Activated CD4-positive, alpha-beta T cell treated with anti-CD3 and anti-CD28 coated beads for 36 hours (primary cell): ENCODE measurements at places on chromosomes 7 and 10. TPM values are rescaled to one million over a fixed set of nuclear protein-coding genes. Genes with fewer than 3 reads are reported as not detected.

FBXO24 gene
- total RNA-seq = 1.4 TPM

KCNMA1 gene
- 0.18 TPM for total RNA-seq

- H3K27me3 ChIP-seq = peaks cover 2% of the 10 kb centered on the region
- H3K27ac ChIP-seq = no peak overlapping the region
- H3K4me3 ChIP-seq = no peak overlapping the region
- no peaks in the 10 kb centered on the region for H3K36me3 ChIP-seq
- DNase-seq = no peak
Observed at GRCh38 chr10:117464176-117464575, 78.4 kb upstream of the EMX2 start.

RET gene
- total RNA-seq = 0.19 TPM

EBLN1 gene
- total RNA-seq = not detected

DNA sequence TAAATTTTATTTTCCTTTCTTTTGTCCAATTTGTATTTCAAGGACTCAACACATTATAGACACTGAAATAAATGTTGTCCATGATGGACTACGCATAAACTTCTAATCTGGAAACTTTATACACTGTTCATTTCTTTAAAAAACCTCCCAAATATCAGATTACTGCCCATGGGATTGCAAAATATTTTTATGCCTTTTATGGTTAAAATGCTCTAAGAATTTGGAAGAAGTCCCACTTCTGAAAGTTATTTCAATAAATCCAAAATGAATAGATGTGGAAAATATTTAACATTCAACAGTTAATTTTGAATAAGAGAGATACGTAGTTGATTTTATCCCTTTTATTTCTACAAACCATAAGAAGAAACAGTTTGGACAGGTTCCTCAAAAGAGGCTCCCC is 46.1 kb downstream of the CABCOCO1 start:
- H3K4me3 ChIP-seq = no peak overlapping the region
- no peaks in the 10 kb centered on the region for H3K36me3 ChIP-seq
- H3K27ac ChIP-seq = no peak overlapping the region

DNA sequence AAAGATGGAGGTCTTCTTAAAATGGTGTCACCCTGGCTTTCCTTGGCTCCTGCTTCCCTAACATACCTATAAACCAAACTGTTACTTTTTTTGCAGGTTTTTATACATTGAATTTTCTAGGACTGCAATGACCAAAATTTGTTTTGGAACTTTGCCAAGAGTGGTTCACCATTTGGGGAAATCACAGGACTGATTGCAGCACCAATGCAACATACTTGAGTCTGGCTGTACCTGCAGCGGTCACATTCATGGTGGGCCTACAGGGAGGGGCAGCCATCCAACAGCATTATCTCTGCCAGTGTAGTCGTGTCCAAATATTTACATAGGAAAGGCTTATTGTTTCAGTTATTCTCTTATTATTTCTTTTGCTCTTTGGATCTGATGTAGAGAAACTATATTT is 69.0 kb downstream of the HACD1 start:
- no peaks in the 10 kb centered on the region for H3K4me1 ChIP-seq
- no peak overlapping the region for H3K4me3 ChIP-seq
- no peak for DNase-seq
- no peaks in the 10 kb centered on the region for H3K27me3 ChIP-seq

DNA sequence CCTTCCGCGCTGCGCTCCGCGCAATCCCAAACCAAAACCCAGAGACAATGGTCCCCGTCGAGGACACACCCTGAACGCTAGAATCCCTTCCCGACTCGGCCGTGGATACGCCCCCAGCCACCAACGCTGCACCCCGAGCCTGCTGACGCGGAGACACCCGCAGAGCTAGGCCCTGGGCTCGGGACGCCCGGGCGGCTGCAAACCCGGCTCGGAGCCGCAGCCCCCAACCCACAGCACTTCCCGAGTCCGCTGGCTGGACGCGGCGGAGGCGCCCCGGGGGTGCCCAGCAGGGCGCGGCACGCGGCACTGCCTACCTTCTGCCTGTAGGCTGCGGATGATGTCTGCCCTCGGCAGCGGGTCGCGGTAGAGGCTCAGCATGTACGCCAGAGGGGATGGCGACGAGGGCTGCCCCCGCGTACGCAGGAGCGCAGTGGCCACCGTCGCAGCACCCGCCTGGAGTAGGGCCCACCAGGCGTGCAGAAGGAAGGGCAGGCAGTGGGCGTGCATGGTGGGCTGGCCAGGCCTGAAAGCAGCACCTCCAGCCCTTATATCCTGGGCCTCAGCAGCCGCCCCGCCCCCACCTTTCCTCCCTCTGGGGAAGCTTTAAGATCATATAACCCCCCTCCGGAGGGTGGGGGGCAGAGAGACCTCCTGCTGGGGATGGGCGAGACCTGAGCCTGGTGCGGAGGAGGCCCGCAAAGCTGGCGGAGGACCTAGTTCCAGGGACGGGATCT is at the start of gene NODAL:
NODAL (minus strand) TSS at position 521 of the 734 bp plus-strand sequence; CDS start at position 507, 14 bp downstream.
- peak within 1 kb of the TSS; percentile 36 for H3K4me3 ChIP-seq
- DNase-seq = peak; percentile 33
- H3K36me3 ChIP-seq = peaks cover 2% of the 10 kb centered on the region
- peak within 1 kb of the TSS; percentile 5 for H3K27ac ChIP-seq

GRCh38 chr7:111212857-111213523 is 122.1 kb downstream of the LRRN3 start:
- no peak overlapping the region for H3K27ac ChIP-seq
- H3K4me1 ChIP-seq = peaks cover 6% of the 10 kb centered on the region
- peaks cover 9% of the 10 kb centered on the region for H3K36me3 ChIP-seq
- H3K4me3 ChIP-seq = no peak overlapping the region
- no peak for DNase-seq
- H3K27me3 ChIP-seq = no peaks in the 10 kb centered on the region

HOXA2 gene
- not detected for total RNA-seq

ACSM6 gene
- not detected for total RNA-seq

- H3K36me3 ChIP-seq = no peaks in the 10 kb centered on the region
- no peak overlapping the region for H3K27ac ChIP-seq
- no peak overlapping the region for H3K4me3 ChIP-seq
- H3K4me1 ChIP-seq = no peaks in the 10 kb centered on the region
- DNase-seq = no peak
Observed at GRCh38 chr10:10294881-10295529, 722.7 kb upstream of the CELF2 start.

DNA sequence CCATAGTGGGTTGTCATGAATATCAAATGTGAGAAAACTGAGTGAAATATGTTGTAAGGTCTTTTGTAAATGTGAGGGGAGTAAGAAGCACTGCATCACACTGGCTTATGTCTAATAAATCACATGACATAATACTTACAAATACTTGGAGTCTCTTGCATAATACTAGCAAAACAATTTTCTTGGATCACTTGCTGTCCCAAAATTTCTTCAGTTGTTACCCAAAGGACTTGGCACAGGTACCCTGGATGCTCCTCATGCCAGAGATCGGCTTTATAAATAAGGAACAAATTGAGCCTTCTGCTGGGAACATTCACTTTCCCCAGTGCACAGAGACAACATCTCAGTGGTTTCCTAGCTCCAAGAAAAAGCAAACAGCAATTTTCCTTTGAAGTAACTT is 5.0 kb upstream of the LRIT2 start:
- H3K36me3 ChIP-seq = no peaks in the 10 kb centered on the region
- H3K4me1 ChIP-seq = no peaks in the 10 kb centered on the region
- DNase-seq = no peak
- no peak overlapping the region for H3K4me3 ChIP-seq
- no peak overlapping the region for H3K27ac ChIP-seq
- peaks cover 15% of the 10 kb centered on the region for H3K27me3 ChIP-seq

RAB18 gene
- total RNA-seq = 49.3 TPM

SUV39H2 gene
- total RNA-seq = 51.5 TPM

RBP3 gene
- total RNA-seq = not detected

DNA sequence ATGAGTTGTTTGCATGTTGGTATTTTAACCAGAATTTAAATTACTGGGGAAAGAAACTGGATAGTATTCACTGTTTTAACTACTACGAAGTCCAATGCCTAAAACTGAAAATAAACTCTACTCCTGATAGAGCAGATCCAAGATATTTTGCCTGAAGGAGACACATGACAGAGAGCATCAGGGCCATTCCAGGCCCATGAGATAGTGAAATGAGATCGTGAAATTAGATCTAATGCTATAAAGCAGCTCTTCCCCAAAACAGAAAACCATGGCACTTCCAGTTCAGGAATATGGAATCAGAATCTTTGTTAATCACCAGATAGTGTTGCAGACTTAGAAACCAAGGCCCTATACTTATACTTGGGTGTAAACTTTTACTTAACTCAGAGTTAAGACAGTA is 124.3 kb upstream of the CACNA2D1 start:
- H3K27me3 ChIP-seq = peaks cover 1% of the 10 kb centered on the region
- H3K4me3 ChIP-seq = no peak overlapping the region
- DNase-seq = no peak
- no peaks in the 10 kb centered on the region for H3K36me3 ChIP-seq
- no peak overlapping the region for H3K27ac ChIP-seq

GRCh38 chr7:44964384-44964830 is 14.4 kb downstream of the MYO1G start:
- no peaks in the 10 kb centered on the region for H3K27me3 ChIP-seq
- H3K4me3 ChIP-seq = no peak overlapping the region
- H3K4me1 ChIP-seq = peaks cover 14% of the 10 kb centered on the region
- DNase-seq = peak; percentile 54
- peaks cover 54% of the 10 kb centered on the region for H3K36me3 ChIP-seq

GRCh38 chr7:125383324-125383723 is 453.7 kb upstream of the POT1 start:
- H3K27ac ChIP-seq = no peak overlapping the region
- H3K27me3 ChIP-seq = no peaks in the 10 kb centered on the region
- no peaks in the 10 kb centered on the region for H3K4me1 ChIP-seq
- no peak for DNase-seq

GRCh38 chr10:114271075-114271778 is 32.2 kb downstream of the VWA2 start:
- H3K27ac ChIP-seq = no peak overlapping the region
- H3K27me3 ChIP-seq = peaks cover 12% of the 10 kb centered on the region

DNA sequence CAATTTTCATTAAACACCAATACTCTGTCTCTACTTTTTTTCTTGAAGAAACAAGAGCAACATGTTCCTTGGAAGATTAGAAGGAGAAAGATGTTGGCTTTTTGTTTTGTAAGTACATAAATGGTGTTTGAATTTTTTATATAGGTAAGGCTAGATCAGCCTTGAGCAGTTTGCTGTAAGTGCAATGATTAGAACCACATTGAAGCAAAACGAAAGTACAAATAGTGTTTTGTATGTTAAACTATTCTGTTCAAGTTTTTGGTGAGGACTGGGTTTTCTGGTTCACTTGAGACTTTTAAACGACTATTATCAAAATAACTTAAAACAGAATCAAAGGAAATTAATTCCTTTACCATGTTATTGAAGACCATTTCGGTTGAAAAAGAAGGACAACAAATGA is 162.9 kb upstream of the NRP1 start:
- DNase-seq = no peak
- H3K4me3 ChIP-seq = no peak overlapping the region
- no peaks in the 10 kb centered on the region for H3K4me1 ChIP-seq

TMEM213 gene
- not detected for total RNA-seq

AGMO gene
- total RNA-seq = not detected

DNA sequence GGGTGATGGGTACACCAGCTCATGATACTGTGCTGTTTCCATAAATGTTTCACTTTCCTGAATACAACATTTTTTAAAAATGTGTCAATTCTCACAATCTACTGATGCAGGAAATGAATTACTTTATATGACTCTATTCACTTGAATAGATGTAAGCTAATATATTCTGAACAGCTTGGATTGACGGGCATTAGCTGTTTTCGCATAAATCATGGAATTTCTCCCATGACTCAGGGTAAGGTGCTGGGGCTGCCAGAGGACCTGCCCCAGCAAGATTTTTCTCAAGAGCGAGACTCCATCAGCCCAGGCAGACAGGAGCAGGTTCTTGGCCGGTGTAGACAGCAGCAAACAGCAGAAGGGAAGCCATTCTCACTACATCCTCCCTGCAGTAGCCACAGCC is 107.1 kb downstream of the PFKFB3 start:
- no peak for DNase-seq
- H3K27ac ChIP-seq = no peak overlapping the region
- peaks cover 10% of the 10 kb centered on the region for H3K4me1 ChIP-seq

DNA sequence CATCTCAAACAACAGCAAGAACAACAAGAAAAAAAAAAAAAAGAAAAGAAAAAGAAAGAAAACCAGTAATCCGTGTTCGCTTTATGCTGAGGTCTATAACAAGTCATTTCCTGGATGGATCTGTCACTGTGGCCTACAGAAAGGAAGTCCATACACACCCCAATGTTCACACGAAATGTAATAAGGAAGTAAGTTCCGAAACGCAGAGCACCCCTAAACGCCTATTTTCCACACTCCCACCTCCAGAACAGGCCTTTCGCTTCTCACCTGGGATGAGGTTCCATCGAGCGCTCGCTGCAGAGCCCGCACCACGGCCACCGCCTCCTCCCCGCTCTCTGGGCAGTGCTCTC is 735 bp downstream of the ZNF394 start:
- H3K4me1 ChIP-seq = peaks cover 23% of the 10 kb centered on the region
- H3K4me3 ChIP-seq = peak overlapping the region; percentile 97
- peaks cover 46% of the 10 kb centered on the region for H3K36me3 ChIP-seq

CHN2 gene
- total RNA-seq = 0.39 TPM

KCND2 gene
- total RNA-seq = not detected

GRCh38 chr7:47979832-47980181 is 392 bp upstream of the HUS1 start:
- H3K36me3 ChIP-seq = peaks cover 26% of the 10 kb centered on the region
- peak overlapping the region; percentile 98 for H3K27ac ChIP-seq
- DNase-seq = no peak
- H3K4me1 ChIP-seq = peaks cover 20% of the 10 kb centered on the region

HGF gene
- not detected for total RNA-seq
